ENCODE measurements at places on chromosomes 12 and 14.

DNA sequence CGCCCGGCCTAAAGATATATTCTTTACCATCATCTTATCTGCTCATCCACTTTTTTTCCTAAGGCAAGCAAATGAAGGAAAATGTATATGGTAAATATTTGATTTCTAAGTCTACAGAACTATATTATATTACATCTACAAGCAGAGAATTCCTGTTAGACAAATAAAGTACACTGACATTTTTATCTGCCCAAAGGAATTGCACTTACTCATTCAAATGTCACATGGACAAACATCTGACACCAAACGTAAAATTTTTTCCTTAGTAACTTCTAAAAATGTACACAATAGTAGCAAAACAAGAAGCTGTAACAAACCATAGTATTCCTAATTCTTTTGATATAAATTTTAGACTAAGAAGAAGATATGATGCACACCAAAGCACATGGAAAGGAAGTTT, 51.0 kb downstream of the SPPL3 start:
- DNase-seq, result no peak

GRCh38 chr12:8501720-8502119, 11.6 kb upstream of the CLEC4D start:
- no peak for DNase-seq

- DNase-seq, result peak; percentile 38
These were observed 503 bp downstream of the FBXO21 start for GRCh38 chr12:117189725-117190209.

GRCh38 chr12:31326736-31327659, 1.0 kb upstream of the SINHCAF start:
- no peak for DNase-seq

- DNase-seq, result no peak
These were observed 274.7 kb downstream of the DAD1 start for GRCh38 chr14:22314183-22314820.

- no peak for DNase-seq
These were observed 20.0 kb upstream of the CLEC2D start for GRCh38 chr12:9649532-9649940.

GRCh38 chr12:31533470-31533869, 57.5 kb downstream of the DENND5B start:
- DNase-seq, result no peak

GRCh38 chr12:116393859-116394650, 116.6 kb upstream of the MED13L start:
- DNase-seq, result no peak

GRCh38 chr12:94112121-94112520, 36.3 kb upstream of the PLXNC1 start:
- no peak for DNase-seq
